ENCODE measurements at places on chromosomes 3 and 15. TPM values are rescaled to one million over a fixed set of nuclear protein-coding genes. Genes with fewer than 3 reads are reported as not detected.

SMAD6 gene
- 23.0 TPM for polyA plus RNA-seq

POPDC2 gene
- polyA plus RNA-seq = 4.5 TPM

DNA sequence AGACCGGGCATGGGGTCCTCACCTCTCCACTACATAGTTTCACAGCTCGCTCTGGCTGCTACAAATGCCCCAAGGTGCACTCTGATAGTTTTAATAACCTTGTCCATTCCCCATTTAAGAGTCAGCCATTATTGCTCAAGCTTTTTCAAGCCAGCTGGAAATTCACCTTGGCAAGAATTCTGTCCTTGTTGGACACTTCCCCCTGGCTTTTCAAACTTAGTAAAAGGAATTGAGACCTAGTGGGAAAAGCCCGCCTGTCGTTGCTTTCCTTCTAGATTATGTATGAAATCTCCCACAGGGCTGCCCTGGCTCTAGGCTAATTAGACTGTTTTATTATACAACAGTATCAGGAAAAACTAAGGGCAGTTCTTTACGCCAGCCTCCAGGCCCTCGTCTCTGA is 293.7 kb upstream of the GADL1 start:
- no peak for DNase-seq

DNA sequence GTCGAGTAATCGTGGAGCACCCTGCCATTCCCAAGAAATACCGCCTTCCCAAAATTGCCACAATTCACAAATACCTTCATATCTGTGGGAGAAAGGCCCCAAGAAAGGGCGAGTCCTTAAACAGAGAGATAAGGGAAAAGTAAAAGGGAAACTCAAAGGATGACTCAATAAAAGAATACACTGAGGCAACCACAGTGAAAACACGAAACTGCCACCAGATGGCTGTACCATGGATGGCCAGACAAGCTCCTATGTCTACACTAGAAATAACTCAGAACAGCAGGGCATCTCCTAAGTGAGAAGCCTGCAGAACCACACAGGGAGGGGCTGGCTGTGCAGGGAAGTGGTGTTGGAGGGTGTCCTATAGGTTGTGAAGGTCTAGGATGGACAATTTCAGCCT is 25.0 kb downstream of the SRGAP3 start:
- no peak for DNase-seq

DNA sequence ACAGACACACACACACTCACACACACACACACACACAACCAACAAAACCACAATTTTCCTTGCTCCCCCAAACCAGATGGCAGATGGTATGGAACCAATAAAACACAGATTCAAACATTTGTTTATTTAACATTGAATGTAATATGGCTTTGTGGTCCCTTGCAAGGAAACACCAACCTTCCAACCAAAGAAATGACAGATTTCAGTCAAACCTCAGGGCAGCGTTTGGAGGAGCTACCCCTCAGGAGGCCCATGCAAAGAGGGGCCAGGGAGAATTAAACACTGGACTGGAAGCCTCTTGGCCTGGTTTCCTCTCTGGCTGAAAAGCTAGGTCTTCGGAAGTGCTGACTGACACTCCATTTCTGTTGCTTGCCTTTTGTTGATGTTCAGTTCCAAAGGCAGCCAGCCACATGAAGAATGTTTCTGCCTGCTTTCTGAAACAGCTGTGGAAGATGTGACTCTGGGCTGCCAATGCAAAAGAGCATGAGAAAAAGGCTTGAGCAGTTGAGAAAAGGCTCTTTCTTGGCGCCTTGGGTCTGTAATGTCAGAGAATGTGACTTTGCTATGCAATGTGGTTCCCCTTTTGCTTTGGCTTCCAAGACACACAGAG is 296.1 kb downstream of the RPLP1 start:
- no peak for DNase-seq

GRCh38 chr3:113268311-113268710 is 57.0 kb downstream of the BOC start:
- DNase-seq = no peak

GRCh38 chr15:67946701-67947100 is 106.9 kb upstream of the RNU6-1 start:
- no peak for DNase-seq
